ENCODE measurements at places on chromosomes 6 and 20.

- no peak overlapping the region for H3K4me3 ChIP-seq
- H3K27me3 ChIP-seq: no peaks in the 10 kb centered on the region
- H3K27ac ChIP-seq: no peak overlapping the region
Measured at GRCh38 chr6:131225127-131225526, 89.9 kb downstream of the AKAP7 start.

GRCh38 chr20:10297684-10298240, 79.1 kb downstream of the SNAP25 start:
- no peak overlapping the region for H3K4me3 ChIP-seq
- no peaks in the 10 kb centered on the region for H3K4me1 ChIP-seq
- H3K36me3 ChIP-seq: no peaks in the 10 kb centered on the region
- H3K27ac ChIP-seq: no peak overlapping the region
- H3K27me3 ChIP-seq: peaks cover 2% of the 10 kb centered on the region
- no peak for DNase-seq

DNA sequence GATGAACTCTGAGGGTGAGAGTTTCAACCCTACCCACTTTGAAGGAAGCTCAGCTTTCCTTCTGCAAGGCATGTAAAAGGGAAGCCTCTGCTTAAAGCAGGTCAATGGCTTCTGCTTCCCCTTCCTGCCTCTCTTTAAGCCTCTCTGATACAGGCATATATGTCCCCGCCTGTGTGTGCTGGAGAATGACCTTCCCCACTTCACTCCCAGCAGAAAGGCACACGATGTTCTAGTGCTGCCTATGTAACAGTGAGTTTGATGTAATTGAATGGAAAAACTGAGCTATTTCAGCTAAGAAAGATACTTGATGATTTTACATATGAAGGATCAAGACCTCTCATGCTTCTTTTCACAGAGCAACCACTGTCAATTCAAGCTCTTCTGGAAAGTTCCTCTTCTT, 632.2 kb downstream of the HACE1 start:
- DNase-seq: no peak
- H3K27ac ChIP-seq: no peak overlapping the region
- H3K4me1 ChIP-seq: no peaks in the 10 kb centered on the region
- H3K27me3 ChIP-seq: no peaks in the 10 kb centered on the region
- no peaks in the 10 kb centered on the region for H3K36me3 ChIP-seq

DNA sequence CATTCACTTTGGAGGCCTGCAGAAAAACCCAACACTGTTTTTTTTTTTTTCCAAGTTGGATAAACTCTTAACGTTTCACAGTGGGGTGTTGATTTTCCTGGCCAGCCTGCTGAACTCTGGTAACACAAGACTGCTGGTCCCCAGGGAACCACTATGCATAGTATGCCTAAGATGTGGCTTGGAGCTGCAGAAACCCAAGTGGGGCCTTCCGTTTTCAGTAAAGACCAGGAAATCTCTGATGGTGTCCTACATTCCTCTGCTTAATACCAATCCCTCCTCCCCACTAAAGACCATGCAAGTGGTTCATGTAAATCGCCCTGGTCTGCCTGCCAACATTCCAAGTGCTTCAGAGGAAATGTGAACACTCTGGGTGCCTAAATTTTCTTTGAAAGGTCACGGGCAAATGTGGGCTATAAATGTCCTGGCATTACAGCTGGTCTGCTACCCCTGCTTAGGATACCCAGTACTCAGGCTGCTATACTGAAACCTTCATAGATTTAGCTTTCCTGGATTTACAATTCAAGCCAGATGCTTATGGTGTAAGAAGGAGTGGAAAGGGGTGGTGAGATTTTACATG, 615.4 kb downstream of the MAFB start:
- H3K36me3 ChIP-seq: no peaks in the 10 kb centered on the region
- DNase-seq: no peak
- H3K4me3 ChIP-seq: no peak overlapping the region
- no peak overlapping the region for H3K27ac ChIP-seq
- no peaks in the 10 kb centered on the region for H3K27me3 ChIP-seq

- no peaks in the 10 kb centered on the region for H3K27me3 ChIP-seq
- peaks cover 53% of the 10 kb centered on the region for H3K4me1 ChIP-seq
- no peak for DNase-seq
- H3K4me3 ChIP-seq: no peak overlapping the region
Measured at GRCh38 chr6:25971187-25971821, 8.7 kb downstream of the TRIM38 start.

DNA sequence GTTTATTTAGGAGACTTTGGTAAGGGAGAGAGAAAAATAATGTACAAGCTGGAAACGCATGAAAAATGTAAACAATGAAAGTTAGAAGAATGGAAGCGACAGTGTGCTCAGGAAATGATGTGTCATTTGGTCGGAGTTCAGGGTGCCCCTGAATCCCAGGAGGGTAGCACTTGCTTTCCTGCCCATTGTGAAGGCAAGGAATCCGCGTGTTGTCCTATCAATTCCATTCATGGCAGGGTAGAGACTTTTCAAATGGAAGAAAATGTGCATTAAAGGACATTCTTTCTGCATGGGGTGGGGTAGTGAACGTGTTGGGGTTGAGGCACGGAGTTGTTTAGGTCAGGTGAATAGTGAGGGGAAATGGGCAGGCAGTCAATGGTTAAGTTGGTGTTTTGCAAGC, 33.7 kb downstream of the GCNT2 start:
- peak overlapping the region; percentile 11 for H3K27ac ChIP-seq
- H3K4me1 ChIP-seq: peaks cover 21% of the 10 kb centered on the region
- H3K4me3 ChIP-seq: no peak overlapping the region
- no peaks in the 10 kb centered on the region for H3K27me3 ChIP-seq
- no peak for DNase-seq
- peaks cover 27% of the 10 kb centered on the region for H3K36me3 ChIP-seq

- peaks cover 10% of the 10 kb centered on the region for H3K27me3 ChIP-seq
- no peak for DNase-seq
Measured at GRCh38 chr6:117733341-117733740, 58.1 kb downstream of the NUS1 start.

DNA sequence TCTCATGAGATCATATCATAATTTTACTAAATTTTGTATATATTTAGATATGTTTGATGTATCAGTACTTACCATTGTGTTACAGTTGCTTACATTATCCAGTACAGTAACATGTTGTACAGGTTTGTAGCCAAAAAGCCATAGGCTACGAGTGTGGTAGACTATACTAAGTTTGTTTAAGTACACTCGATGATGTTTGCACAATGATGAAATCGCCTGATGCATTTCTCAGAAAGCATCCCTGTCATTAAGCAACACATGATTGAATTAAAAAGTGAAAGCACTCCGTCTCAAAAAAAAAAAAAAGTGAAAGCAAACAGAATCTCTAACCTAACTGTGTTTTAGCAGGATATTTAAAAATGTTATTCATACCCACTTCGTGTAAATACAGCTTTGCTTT, 104.9 kb upstream of the TFAP2D start:
- no peaks in the 10 kb centered on the region for H3K27me3 ChIP-seq
- H3K4me3 ChIP-seq: no peak overlapping the region
- H3K36me3 ChIP-seq: no peaks in the 10 kb centered on the region
- no peak overlapping the region for H3K27ac ChIP-seq
- no peaks in the 10 kb centered on the region for H3K4me1 ChIP-seq
- DNase-seq: no peak

DNA sequence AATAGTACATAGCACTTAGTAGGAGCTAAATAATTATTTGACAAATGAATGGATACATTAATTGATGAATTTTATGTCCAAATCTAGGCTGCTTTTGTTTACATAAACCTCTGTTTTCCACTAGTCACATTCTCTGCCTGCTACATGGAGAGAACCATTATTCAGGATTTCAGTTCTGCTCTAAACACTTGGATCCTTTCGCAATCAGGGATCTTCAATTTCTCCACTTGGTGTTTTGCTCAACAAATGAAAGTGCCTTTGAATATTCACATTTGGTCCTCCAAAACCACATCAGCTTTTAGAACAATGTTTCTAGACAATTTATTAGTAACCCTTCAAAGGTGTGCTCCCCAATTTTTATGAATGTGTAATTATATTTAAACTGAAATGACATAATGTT, 30.6 kb upstream of the HLA-DQB1 start:
- no peaks in the 10 kb centered on the region for H3K36me3 ChIP-seq
- H3K4me1 ChIP-seq: peaks cover 11% of the 10 kb centered on the region
- no peak overlapping the region for H3K27ac ChIP-seq
- peaks cover 1% of the 10 kb centered on the region for H3K27me3 ChIP-seq
- DNase-seq: no peak

DNA sequence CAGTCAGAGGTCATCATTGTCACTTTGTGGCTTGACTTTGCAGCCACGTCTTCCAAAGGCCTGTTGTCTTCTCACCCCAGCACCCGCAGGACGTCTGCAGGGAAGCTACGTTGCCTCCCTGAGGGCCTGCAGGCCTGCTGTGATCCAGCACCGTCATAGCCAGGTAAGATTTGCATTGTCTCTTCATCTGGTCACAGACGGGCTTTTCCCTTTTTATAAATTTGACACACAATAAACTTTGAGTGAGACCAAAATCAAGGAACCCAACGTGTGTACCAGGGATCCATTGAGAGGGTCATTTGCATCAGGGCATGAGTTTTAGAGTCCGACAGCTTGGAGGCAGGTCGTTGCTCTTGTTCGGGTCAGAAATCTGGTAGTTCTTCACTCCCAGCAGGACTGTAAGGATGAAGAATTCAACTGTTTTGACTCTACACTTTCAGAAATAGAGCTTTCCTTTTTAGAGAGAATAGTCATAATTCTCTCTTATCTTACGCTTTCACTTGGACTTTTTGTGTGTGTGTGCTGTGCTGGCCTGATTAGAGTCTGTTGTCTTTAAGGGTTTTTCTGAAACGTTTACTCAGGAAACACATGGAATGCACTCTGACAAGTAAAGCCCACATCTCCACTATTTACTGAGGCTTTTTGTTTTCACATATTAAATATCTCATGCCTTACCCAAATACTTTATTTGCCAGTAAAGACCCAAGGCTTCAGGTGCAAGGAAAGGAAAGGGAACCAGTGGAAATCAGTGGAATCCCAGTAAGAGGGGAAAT, 177.2 kb upstream of the TAB2 start:
- H3K27me3 ChIP-seq: no peaks in the 10 kb centered on the region
- H3K4me1 ChIP-seq: peaks cover 7% of the 10 kb centered on the region
- peak; percentile 29 for DNase-seq
- peak overlapping the region; percentile 74 for H3K27ac ChIP-seq
- H3K4me3 ChIP-seq: peak overlapping the region; percentile 9

DNA sequence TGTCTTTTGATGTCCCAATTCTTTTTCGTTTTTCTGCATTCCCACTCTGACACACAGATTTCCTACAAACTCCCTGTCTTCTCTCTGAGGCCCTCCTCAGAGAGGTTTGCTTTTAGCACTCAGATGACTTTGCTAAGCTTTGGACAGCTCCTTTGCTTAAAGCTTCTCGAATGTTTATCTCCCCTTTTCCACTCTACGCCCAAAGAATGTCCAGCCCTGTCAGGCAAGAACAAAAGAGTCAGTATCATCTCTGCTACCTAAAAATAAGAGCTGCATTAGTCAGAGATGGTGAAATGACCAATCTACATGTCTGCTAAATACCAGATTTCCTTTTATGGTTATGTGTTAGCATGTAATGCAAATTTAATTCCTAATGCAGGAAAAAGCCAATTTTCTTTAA, 56.8 kb downstream of the PREP start:
- H3K4me3 ChIP-seq: no peak overlapping the region
- no peaks in the 10 kb centered on the region for H3K27me3 ChIP-seq
- H3K4me1 ChIP-seq: peaks cover 5% of the 10 kb centered on the region
- peaks cover 40% of the 10 kb centered on the region for H3K36me3 ChIP-seq
- H3K27ac ChIP-seq: peak overlapping the region; percentile 39

All from memory B cell (primary cell).